ENCODE measurements at places on chromosomes 16 and 17.

DNA sequence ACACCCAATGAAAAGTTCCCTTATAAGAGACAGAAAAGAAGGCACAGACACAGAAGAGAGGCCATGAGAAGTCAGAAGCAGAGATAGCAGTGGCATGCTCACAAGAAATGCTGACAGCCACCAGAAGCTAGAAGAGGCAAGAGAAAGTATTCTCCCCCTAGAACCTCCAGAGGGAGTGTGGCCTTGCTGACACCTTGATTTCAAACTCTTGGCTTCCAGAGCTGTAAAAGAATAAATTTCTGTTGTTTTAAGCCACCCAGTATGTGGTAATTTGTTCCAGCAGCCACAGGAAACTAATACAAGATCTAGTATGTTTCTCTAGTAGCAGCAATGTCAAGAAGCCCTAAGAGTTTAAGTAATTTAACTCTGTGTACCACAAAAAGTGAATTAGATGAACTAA is 87.2 kb upstream of the NOG start:
- DNase-seq: no peak

DNA sequence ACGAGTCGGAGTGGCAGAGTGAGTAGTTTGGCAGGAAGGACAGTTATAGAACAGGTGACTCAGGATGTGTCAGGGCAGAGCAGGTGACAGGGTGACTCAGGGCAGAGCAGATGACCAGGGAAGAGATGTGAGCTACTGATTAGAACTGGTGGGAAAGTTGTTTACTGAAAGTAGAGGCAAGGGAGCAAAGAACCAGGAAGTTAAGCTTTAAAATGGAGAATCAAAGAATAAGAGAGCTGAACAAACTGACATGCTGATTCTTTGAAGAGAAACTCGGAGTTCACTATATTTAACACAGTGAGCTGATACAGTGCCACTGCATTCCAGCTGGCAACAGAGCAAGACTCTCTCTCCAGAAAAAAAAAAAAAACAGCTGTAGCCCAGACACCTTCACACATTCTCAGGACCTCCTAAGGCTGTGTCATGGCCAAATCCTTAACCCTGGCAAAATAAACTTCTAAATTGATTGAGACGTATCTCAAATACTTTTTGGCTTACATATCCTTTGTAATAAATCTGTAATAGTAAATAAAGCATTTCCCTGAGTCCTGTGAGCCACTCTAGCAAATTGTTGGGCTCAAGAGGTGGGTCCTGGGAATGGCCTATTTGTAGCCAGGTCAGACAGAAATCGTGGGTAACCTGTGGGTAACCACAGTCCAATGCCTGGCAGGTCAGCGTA is 12.3 kb upstream of the UBE2I start:
- DNase-seq: no peak

- no peak for DNase-seq
Measured at GRCh38 chr17:16072031-16072430, 72.4 kb downstream of the TTC19 start.

GRCh38 chr16:89363621-89364393 is 126.6 kb downstream of the ANKRD11 start:
- DNase-seq: no peak

DNA sequence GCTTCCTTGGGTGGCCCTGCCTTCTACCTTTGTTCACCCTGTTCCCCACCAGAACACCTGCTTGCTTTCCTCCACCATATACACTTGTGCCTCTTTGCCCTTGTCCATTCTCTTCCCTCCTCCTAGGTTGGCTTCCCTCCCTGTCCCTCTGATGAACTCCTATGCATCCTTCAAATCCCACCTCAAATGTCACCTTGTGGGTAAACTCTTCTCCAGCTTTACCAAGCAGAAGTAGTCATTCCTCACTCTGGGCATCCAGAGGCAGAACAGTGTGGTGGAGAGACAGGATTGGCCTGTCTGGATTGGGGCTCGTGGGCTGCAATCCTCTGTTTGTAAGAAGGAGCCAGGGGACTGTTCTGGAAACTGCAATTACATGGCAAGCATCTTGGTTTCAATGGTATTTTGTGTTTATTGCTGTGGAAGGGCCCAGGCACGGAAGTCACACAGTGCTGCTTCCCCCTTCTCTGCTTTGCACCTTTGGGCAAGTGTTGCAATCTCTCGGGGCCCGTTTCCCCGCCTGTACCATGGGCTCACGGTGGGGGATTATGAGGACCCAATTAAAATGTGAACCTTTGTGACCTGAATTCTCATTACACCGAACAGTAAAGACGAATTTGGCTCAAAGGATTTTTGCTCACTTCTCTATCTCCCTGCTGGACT is 21.9 kb upstream of the NXPH3 start:
- peak; percentile 6 for DNase-seq

GRCh38 chr17:28950752-28951427 is 428 bp downstream of the PHF12 start:
- no peak for DNase-seq

DNA sequence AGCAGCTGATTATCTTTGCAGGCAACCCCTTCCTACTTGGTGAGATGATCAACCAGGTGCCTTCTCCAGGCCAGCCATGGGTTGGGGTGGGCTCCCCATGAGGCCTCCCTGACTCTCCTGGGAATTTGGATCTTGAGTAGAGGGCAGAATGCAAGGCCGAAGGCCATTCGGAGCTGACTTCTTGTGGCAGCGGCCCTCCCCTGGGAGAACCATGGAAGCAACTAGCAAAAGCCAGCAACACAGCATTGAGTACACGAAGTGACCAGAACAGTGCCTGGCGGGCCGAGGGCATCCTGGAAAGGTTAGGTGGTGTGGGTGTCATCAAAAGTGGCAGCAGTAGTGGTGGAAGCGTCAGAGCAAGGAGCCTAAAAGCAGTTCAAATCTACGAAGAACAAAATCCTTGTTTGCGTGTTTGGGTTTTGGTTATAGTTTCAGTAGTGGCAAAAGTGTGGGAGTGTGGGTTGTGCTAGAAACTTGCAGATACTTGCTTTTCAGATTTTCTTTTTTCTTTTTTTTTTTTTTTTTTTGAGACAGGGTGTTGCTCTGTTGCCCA is 2.0 kb upstream of the ALDH3A1 start:
- DNase-seq: no peak

DNA sequence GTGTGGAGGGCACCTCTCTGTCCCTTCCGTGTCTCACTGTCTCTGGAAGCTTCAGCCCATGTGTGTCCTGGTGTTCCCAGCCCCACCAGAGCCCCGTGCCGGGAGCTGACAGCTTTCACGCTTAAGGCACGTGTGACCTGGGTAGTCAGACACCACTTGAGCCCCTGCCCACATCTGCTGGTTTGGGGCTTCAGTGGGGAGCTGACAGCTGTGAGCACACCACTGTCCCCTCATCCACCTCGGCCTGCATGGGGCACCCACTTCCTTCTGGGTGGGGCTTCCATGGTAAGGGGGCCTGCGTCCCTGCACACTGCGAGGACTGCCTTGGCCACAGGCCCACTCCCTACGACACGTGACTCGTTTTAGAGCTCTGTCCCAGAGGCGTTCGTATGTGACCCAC is 2.6 kb upstream of the TEDC2 start:
- no peak for DNase-seq

DNA sequence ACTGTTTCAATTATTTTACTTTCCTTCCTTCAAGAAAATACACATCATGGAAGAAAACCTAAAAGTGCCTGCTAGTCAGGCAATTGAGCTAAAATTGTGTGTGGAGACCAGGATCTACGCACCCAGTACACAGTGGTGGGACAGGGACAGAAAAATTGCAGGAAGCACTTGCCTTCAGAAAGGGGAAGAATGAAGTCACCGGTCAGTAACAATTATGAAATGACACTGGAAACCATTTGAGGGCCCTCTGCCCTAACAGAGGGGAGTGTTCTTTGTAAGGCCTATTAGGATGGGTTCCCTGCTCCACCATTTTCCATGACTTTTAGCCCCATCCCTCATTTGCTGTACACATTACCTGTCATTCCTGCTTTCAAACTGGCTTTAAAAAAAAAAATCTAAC is 4.5 kb upstream of the PHAF1 start:
- no peak for DNase-seq

- DNase-seq: no peak
Measured at GRCh38 chr17:29650396-29650795, 27.7 kb upstream of the CORO6 start.

DNA sequence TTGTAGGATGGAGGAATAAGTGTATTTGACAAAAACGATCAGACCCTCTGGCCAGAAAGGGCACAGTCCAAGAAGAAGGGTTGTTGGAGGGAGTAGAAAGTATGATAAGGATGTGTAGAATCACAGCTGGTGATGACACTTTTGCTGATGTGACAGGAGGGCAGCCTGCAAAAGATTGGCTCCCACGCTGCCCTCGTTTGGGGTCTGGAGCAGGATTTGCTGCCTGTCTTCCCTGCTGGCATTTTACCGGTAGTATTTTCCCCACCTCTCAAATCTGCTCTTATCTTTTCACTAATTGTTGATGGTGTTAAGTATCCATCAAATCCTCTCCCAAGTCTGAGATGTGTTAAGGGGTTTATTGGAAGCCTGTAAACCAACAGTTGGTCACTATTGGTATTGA is 208.8 kb downstream of the CCDC182 start:
- no peak for DNase-seq

GRCh38 chr17:50594892-50595291 is 34.4 kb downstream of the CACNA1G start:
- no peak for DNase-seq

GRCh38 chr16:17395849-17396480 is 74.8 kb downstream of the XYLT1 start:
- DNase-seq: no peak

DNA sequence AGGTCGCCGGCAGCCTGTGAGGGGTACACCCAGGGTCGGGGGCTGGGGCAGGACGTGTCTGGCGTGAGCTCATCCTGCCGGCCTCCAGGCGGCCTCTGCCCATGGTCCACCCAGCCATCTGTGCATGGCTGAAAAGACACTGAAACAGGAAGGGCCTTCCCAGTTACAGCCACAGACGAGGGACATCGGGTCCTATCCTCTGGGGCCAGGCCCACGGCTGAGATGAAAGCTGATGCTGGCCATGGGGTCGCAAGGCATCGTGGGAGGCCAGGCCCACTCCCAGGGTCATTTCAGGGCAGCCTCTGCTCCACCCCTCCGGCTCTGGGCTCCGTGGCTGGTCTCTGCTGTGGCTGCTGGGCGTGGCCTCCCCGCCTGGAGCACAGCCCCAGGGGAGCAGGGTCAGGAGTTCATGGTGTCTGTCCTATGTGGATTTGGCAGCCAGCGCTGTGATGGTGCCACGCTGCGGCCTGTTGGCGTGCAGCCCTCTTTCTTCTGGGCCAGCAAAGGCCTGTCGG is 16.6 kb upstream of the ATP6V0C start:
- DNase-seq: no peak

DNA sequence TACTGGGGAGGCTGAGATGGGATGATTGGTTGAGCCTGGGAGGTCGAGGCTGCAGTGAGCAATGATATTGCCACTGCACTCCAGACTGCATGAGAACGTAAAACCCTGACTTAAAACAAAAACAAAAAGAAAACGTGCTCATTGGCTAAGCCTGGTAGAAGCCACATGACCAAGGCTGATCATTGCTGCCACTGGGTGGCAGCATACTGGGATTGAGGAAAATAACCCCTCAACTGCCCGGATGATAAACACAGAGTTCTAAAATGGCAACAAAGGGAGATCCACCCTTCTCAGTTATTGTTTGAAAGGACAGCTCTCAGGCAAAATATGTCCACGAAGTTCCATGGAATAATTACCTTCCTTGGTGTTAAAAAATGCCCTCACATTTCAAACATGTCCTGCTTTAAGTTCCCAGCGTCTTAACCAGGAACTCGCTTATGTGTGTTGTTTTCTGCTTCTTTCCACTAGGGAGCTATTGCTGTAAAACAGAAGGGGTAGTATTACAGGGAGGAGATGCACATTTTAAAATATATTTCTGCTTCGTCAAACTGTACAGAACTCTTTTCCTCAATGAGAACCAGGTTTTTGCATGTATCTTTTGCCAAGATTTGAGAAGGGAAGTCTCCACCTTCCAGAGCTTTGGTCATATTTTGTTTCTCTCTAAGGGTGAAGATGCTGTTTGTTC is 675.3 kb downstream of the MAF start:
- peak; percentile 9 for DNase-seq

GRCh38 chr16:1291576-1291974 is 17.9 kb upstream of the UBE2I start:
- no peak for DNase-seq

- peak; percentile 52 for DNase-seq
Measured at GRCh38 chr17:65182233-65182632, 45.1 kb downstream of the RGS9 start.

DNA sequence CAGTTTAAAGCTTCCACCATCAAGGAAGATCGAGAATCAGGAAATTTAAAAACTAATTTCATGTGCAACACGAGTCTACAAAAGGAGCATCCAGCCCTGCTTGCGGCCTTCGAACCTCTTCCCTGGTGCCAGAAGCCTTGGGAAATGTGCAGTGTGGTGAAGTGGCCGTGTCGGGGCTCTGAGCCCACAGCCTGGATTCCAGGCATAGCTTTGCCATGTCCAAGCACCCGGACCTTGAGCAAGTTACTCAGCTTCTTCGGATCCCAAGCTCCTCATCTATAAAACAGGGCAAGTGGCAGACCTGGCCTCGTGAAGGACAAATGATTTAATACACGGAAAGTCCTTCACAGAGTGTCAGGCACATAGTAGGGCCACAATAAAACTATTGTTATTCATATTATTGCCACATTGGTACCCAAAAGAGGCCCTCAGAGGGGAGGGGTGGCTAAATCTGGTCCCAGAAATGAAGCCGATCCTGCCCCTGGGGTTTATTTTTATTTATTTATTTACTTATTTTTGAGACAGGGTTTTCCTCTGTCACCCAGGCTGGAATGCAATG is 34.8 kb downstream of the COTL1 start:
- no peak for DNase-seq
